ENCODE measurements at places on chromosomes 1 and 21. TPM values are rescaled to one million over a fixed set of nuclear protein-coding genes. Genes with fewer than 3 reads are reported as not detected.

SPATA45 gene
- total RNA-seq: not detected

KLHL21 gene
- total RNA-seq: 96.0 TPM

CD53 gene
- total RNA-seq: not detected

CELA3B gene
- total RNA-seq: not detected

GJA5 gene
- under 0.01 TPM for total RNA-seq

COL8A2 gene
- total RNA-seq: 1.5 TPM

LCA5L gene
- 1.4 TPM for total RNA-seq

TMPRSS3 gene
- total RNA-seq: not detected

Data from nasal cavity respiratory epithelium epithelial cell of viscerocranial mucosa (primary cell).